ENCODE measurements at places on chromosomes 6 and 20. TPM values are rescaled to one million over a fixed set of nuclear protein-coding genes. Genes with fewer than 3 reads are reported as not detected.

The PNRC1 gene
- total RNA-seq: 695 TPM

DNA sequence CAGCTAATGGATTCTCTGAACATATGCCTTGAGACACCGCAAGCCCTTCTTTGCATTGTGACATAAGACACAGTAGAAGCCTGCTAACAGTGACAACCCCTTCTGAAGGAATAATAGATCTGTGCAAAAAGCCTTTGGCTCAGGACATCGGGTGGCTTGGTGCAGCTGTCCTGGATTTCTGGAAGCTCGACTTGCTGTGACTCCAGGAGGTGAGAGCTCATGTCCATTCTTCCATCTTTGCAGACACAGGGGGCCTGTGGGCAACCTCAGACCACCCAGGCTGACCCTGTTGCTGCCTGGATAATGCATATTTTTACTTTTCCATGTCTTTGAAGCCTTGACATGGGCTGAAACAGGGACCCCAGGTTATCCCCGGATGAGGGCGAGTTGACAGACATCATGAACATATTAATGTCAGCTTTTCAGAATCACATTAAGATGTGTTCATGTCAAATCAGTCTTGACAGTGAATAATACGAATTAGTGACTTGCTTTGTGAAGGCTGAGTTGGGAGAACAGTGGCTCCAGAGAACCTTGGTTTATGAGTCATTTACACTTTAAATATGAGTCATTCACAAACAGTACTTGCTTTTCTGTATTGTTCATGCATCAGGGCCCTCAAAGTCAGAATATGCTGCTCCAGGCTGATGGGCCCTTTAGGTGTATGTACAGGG lies 66.8 kb upstream of the IYD start:
- H3K27me3 ChIP-seq: peaks cover 10% of the 10 kb centered on the region
- no peak overlapping the region for H3K4me3 ChIP-seq
- H3K36me3 ChIP-seq: no peaks in the 10 kb centered on the region
- no peaks in the 10 kb centered on the region for H3K4me1 ChIP-seq
- no peak overlapping the region for H3K27ac ChIP-seq

DNA sequence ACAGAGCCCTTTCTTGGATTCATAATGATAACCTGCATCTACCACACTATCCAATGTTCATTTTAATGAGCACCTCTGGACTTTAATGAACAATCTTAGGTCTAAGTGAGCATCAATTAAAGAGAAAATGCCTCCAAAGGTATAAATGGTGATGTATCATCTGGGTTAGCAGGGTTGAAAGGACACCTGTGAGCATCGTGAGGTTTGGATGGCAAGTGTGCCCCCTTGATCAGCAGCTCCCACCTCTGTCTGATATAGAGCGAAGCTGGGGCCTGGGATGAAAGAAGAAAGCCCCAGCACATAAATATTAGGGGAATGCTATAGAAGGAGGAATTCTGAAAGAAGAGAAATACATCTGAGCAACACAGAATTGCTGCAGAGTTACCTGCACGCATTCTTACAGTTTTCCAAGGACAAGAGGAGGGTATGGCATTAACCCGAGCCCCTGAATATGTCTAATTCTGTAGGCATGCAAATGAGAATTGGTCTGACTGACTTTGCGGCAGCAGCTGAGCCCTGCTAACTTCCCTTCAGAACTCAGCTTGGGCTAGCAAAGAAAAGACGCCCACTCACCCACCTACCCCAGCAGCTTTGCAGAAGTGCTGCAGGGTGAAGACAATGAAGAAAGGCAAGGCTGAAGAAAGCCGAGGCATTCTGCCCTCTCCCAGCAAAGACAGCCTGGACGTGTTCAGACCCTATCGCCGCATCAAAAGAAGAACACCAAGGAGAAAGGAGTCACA lies 136.2 kb downstream of the GMPR start:
- no peak for DNase-seq
- no peak overlapping the region for H3K27ac ChIP-seq
- no peaks in the 10 kb centered on the region for H3K4me1 ChIP-seq
- H3K4me3 ChIP-seq: no peak overlapping the region

DNA sequence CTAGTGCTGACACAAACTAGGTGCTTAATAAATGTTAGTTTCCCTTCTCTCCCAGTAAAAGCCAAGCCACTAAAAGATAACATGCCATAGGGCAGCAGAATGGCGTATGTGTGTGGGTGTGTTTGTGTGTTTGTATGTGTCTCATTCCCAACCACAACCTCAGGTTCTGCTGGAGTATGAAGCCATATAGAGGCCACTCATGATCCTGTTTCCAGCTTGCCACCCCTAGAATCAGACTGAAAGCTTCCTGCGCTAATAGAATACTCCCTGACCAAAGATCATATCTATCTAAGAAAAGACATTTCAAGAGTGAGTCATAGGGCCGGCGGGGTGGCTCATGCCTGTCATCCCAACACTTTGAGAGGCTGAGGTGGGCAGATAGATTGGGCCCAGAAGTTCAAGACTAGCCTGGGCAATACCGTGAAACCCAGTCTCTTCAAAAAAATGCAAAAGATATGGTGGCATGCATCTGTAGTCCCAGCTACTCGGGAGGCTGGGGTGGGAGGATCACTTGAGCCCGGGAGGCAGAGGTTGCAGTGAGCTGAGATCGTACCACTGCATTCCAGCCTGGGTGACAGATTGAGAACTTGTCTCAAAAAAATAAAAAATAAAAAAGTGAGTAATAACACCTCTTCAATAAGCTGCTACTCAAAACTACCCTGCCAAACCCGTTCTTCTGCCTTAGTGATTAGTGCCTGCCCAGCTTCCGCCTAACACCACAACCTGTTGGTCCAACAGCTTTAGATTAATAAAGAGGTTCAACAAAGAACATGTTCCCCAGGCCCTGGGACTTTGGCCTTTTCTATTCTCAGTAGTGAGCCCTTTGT lies 11.8 kb upstream of the SNRPC start:
- no peaks in the 10 kb centered on the region for H3K4me1 ChIP-seq
- H3K36me3 ChIP-seq: no peaks in the 10 kb centered on the region
- DNase-seq: no peak
- no peak overlapping the region for H3K27ac ChIP-seq
- H3K27me3 ChIP-seq: no peaks in the 10 kb centered on the region

The CENPQ gene
- 1.6 TPM for total RNA-seq

The GATA5 gene
- not detected for total RNA-seq

DNA sequence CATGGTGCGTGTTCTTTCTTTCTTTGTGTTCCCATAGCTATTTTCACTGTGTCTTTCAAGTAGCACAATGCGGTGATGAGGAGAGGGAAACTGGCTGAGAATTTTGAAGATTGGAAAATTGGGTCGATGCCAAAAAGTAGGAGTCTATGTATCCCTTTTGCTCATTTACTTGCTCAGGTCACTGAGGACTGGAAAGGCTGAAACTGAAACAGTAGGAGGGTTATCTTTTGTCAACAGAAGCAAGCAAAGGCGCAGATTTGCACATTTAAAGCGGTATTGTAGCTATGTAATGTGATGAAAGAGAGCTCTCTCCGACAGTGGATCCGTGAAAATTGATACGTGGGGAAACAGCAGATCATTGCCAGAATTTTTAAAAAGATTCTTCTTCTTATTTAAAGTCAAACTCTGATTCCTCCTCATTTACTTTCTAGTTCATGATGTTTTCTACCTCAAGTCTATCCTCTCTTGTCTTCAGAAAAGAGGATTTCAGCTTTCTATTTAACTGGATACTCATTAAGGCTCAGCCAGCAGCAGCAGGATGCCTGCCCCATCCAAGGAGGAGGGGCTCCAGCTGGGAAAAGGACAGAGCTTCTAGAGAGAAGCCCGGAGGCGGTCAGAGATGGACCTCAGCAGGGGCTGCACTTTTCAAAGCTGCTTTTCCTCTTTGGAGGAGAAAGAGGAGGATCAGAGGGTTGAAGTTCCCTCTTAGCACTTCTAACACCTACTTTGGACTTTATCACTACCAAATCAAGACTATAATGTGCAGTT lies 15.9 kb upstream of the FYN start:
- no peak overlapping the region for H3K4me3 ChIP-seq
- H3K4me1 ChIP-seq: no peaks in the 10 kb centered on the region
- DNase-seq: no peak
- H3K27ac ChIP-seq: no peak overlapping the region
- no peaks in the 10 kb centered on the region for H3K27me3 ChIP-seq

The FOXC1 gene
- 0.21 TPM for total RNA-seq

GRCh38 chr6:149913085-149913484 lies 9.8 kb downstream of the RAET1G start:
- H3K27ac ChIP-seq: no peak overlapping the region
- no peaks in the 10 kb centered on the region for H3K27me3 ChIP-seq
- DNase-seq: no peak
- no peaks in the 10 kb centered on the region for H3K36me3 ChIP-seq

The OVOL2 gene
- total RNA-seq: not detected

The PCMT1 gene
- 41.5 TPM for total RNA-seq

- no peaks in the 10 kb centered on the region for H3K27me3 ChIP-seq
- no peak for DNase-seq
- peaks cover 67% of the 10 kb centered on the region for H3K4me1 ChIP-seq
These were observed 9.4 kb upstream of the ARMC12 start for GRCh38 chr6:35727231-35727934.

GRCh38 chr6:113736978-113737377 lies 120.2 kb upstream of the MARCKS start:
- H3K4me1 ChIP-seq: no peaks in the 10 kb centered on the region
- H3K27me3 ChIP-seq: no peaks in the 10 kb centered on the region
- DNase-seq: no peak
- H3K36me3 ChIP-seq: no peaks in the 10 kb centered on the region

DNA sequence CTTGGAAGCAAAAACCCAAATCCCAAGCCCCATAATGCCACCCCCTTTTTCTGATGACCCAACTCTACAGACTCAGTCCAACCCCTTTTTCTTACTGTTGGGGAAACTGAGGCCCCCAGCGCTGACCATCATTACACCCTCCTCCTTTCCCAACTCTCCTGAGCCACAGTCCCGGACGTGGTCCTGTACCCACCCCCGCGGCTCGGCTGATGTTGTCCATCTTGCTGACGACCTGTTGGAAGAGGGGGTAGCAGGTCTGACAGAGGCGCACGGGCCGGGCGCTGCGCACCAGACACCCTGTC lies 533 bp downstream of the OSTM1 start:
- DNase-seq: no peak
- H3K4me3 ChIP-seq: peak overlapping the region; percentile 77
- peak overlapping the region; percentile 52 for H3K27ac ChIP-seq
- peaks cover 19% of the 10 kb centered on the region for H3K4me1 ChIP-seq

GRCh38 chr20:33188421-33188820 lies 20.5 kb downstream of the BPIFA2 start:
- H3K36me3 ChIP-seq: no peaks in the 10 kb centered on the region
- no peak for DNase-seq
- H3K4me3 ChIP-seq: no peak overlapping the region
- H3K27me3 ChIP-seq: no peaks in the 10 kb centered on the region
- no peaks in the 10 kb centered on the region for H3K4me1 ChIP-seq

DNA sequence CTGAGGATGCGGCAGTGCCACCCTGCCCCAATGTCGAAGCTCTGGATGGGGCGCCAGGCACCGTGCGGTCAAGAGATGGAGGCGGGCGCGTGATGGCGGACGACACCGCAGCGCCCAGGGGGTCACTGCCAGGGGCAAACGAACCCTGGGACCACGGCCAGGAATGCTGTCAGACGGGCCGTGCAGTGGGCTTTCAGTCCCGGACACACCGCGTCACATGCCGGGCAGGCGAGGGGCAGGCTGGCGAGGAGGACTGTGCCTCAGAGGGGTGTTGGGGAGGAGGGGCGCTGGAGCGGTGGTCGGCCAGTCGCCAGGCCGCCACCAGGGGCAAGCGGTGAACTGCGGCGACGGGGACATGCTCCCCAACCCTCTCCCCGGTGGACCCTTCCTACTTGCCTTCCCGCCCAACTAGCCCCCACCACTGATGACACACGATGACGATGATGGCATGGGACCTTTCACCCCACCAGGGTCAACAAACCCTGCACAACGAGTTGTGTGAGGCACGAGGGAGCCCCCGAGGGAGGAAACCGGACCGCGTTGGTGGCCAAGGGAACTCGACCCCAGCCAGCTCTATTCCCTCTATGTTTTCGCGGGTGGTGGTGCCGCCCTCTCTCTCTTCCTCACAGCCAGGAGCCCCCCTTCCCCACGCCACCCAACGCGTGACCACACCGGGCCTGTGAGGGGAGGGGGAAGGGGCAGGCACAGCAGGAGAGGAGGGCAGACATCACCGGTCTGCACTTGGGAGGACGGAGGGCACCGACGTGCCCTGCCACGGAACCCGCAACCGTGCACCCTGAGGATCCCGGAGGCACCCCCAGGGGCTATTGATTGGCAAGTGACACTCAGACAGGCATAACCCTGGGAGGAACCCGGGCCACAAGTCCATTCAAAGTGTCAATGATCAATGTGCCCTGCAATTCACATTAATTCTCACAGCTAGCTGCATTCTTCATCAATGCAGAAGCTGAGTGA lies 1960.9 kb upstream of the DEFB115 start:
- H3K27ac ChIP-seq: no peak overlapping the region
- H3K4me3 ChIP-seq: no peak overlapping the region
- H3K36me3 ChIP-seq: no peaks in the 10 kb centered on the region
- no peak for DNase-seq

The CDKAL1 gene
- total RNA-seq: 28.9 TPM

- peak overlapping the region; percentile 67 for H3K4me3 ChIP-seq
- H3K4me1 ChIP-seq: peaks cover 21% of the 10 kb centered on the region
- no peaks in the 10 kb centered on the region for H3K36me3 ChIP-seq
- H3K27ac ChIP-seq: peak overlapping the region; percentile 71
These were observed 303 bp downstream of the MBOAT1 start for GRCh38 chr6:20211941-20212391.

The ZC2HC1B gene
- total RNA-seq: not detected

GRCh38 chr6:19827247-19827646 lies 9.9 kb upstream of the ID4 start:
- H3K36me3 ChIP-seq: no peaks in the 10 kb centered on the region
- no peaks in the 10 kb centered on the region for H3K27me3 ChIP-seq
- no peak overlapping the region for H3K27ac ChIP-seq

The PHACTR2 gene
- 23.8 TPM for total RNA-seq

The TMEM244 gene
- total RNA-seq: not detected

The FABP7 gene
- not detected for total RNA-seq

- no peaks in the 10 kb centered on the region for H3K27me3 ChIP-seq
- peak; percentile 63 for DNase-seq
- H3K36me3 ChIP-seq: no peaks in the 10 kb centered on the region
- H3K4me1 ChIP-seq: peaks cover 16% of the 10 kb centered on the region
These were observed 86.2 kb downstream of the PLEKHG1 start for GRCh38 chr6:150685860-150686259.
